ENCODE measurements at places on chromosomes 13 and 19.

- DNase-seq: no peak
Measured at GRCh38 chr19:56612737-56613136, 17.6 kb downstream of the ZNF71 start.

GRCh38 chr13:88005188-88005587, 334.0 kb downstream of the SLITRK5 start:
- no peak for DNase-seq

DNA sequence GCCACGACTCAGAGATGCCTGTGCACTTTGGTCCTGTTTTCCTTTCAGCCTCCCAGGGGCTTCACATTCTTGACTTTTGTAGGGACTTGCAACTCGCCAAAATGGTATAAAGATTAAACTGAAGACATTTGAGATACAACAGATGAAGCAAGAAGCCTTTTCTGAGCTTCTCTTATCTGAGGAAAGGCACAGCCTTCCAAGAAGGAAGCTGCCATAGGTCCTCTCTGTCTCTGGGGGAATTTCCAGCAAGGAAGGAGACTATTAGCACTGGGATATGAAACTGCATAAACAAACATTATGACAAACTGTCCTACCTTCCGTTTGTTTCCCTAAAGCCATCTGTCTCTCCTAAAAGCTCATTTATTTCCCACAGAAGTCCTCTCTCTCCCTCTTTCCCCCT, 39.3 kb downstream of the TGDS start:
- DNase-seq: no peak

GRCh38 chr13:51067210-51067701, 43.8 kb downstream of the C13orf42 start:
- no peak for DNase-seq

GRCh38 chr13:26335158-26335557, 81.2 kb downstream of the CDK8 start:
- no peak for DNase-seq

GRCh38 chr13:26563713-26564112, 6.2 kb downstream of the WASF3 start:
- no peak for DNase-seq

GRCh38 chr19:32891609-32892008, 22.0 kb upstream of the SLC7A9 start:
- DNase-seq: no peak

DNA sequence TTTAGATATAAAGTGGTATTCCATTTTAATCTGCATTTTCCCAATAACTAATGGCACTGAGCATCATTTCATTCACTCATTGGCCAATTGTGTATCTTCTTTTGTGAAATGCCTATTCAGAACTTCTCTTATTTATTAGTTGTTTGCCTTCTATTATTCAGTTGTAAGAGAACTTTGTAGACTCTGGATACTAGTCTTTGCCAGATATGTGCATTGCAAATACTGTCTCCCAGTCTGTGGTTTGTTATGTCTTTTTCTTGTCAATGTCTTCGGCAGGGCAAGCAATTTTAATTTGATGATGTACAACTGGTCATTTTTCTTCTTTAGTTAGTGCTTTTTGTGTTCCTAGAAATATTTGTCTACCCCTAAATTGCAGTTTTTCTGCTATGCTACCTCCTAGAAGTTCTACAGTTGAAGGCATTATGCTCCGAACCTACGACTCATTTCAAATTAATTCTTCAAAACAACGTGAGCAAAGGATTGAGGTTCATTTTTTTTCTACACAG, 115.9 kb downstream of the TSHZ3 start:
- no peak for DNase-seq

DNA sequence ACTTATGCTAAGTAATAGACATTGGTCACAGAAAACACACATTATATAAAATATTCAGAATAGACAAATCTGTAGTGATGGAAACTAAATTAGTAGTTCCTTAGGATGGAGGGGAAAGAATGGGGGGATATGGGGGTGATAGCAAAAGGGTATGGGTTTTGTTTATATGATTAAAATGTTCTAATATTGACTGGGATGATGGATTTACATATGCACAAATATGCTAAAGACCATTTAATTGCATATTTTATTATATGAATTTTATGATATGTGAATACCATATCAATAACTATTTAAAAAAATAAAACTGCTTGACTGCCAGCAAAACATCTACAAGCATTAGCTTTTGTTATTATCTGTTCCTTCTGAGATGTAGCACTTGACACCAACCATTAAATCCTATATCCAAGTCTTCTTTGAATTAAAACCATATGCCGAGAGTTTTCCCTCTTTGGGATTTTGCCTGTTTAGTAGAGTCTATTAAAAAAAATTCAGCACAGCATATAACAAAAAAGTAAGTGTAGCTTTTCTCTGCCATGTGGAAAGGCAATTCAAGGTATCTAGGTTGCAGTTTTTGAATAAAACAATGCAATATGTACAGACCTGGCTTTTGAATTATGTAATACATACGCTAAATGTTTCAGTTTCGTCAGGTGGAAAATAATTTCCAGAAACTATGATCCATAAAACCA, 2584.1 kb upstream of the PCDH20 start:
- no peak for DNase-seq

- peak; percentile 50 for DNase-seq
Measured at GRCh38 chr19:18478545-18479311, 40.8 kb upstream of the ISYNA1 start.

DNA sequence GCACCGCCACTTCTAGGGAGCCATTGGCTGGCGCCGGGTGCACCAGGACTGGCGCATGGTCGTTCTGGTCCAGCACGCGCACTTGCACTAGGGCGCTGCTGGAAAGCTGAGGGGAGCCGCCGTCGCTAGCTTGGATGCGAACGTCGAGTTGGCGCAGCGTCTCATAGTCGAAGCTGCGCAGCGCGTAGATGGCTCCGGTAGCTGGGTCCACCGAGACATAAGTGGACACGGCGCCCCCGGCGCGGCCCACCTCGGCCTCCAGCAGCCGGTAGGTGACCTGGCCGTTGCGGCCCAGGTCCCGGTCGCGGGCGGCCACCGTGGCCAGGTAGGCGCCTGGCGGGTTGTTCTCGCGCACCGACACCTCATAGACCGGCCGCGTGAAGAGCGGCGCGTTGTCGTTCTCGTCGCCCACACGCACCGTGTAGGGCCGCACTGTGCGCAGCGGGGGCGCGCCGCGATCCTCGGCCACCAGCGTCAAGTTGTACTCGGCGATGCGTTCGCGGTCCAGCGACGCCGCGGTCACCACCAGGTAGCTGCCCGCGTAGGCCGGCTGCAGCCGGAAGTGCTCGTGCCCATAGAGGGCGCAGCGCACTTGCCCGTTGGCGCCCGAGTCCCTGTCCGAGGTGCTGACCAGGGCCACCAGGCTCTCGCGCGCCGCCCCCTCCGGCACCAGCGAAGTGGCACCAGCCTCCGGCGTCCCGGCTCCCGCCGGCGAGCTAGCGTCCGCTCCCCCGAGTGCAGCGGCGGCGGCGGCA, 1.7 kb downstream of the PCDH8 start:
- DNase-seq: no peak

GRCh38 chr19:34910770-34911169, 15.9 kb upstream of the ZNF30 start:
- DNase-seq: no peak

- DNase-seq: no peak
Measured at GRCh38 chr19:21110183-21110582, 28.2 kb downstream of the ZNF714 start.

DNA sequence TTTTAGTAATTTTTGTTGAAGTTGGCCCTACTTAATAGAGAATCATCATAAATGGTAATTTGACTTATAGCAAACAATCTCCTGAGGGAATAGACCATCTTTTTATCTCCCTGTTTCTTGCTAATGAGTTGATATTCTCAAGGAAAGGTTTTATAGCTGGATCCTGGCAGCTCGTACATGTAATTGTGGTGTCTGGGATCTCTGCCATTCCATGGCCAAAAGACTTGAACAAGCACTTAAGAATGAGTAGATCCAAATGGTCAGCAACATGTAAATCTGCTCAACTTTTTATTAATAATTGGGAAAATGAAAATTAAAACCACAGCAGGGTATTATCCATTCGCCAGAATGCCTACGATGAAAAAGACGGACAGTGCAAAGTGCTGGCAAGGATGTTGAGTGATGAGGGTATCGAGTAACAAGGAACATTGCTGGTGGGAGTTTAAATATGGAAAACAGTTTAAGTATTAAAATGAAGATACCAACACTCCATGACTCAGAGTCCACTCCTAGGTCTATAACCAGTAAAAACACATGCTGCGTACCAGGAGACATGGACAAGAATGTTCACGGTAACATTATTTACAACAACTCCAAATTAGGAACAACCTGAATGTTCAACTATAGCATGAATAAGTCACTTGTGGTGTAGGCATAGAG, 5.1 kb upstream of the GPR18 start:
- DNase-seq: no peak

DNA sequence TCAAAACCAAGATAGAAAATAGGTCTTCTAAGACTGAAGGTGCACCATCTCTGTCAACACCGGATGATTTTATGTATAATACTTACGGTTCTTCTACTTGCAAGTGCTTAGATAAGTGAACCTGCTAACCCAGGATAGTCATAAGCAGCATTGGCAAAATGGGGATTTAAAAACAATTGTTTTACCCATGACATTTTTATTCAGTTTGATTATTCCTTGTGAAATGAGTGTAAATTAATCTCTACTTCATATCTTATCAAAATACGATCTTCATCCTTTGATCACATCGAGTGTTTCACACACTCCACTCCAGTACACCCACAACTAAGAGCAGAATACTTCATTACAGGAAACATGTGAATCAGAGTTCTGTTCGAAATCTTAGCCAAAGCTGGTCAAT, 23.0 kb upstream of the MTRF1 start:
- no peak for DNase-seq
